ENCODE measurements at places on chromosomes 16 and 17.

- no peak for DNase-seq
These were observed 78.9 kb upstream of the LHX1 start for GRCh38 chr17:36858119-36859002.

DNA sequence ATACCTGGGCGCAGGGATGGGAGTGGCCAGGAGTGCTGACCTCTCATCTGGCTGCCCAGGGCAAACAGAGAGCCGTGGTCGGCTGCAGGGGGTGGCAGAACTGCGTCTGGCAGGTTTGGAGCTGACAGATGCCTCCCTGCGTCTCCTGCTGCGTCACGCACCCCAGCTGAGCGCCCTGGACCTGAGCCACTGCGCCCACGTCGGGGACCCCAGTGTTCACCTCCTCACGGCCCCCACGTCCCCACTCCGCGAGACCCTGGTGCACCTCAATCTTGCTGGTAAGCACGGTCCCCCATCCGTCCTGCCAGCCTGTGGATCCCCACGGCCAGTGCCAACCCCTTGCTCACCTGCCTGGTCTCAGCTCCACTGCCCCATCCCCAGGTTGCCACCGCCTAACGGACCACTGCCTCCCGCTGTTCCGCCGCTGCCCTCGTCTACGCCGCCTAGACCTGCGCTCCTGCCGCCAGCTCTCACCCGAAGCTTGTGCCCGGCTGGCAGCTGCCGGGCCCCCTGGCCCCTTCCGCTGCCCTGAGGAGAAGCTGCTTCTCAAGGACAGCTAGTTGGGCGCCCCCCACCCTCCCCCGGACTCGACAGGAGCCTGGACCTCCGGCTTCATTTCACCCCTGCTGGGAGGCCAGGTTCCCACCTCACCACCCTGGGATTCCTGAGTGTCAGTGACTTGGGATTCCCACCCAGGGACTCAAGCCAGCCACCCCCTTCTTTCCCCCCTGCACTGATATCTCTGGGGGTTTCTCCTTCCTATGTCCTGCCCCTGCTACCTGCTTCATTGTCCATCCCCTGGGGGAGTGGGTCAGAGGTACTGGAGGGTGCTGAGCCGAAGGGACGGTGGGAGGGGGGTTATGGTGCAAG lies 2.0 kb upstream of the ORAI3 start:
- peak; percentile 44 for DNase-seq

- no peak for DNase-seq
These were observed 198.8 kb upstream of the CIBAR2 start for GRCh38 chr16:85310868-85311585.

- no peak for DNase-seq
These were observed 62.8 kb downstream of the RABEP1 start for GRCh38 chr17:5344914-5345313.

GRCh38 chr17:80169784-80170500 lies at the start of gene CARD14:
Gene CARD14 (plus strand): TSS chr17:80170030. CDS start chr17:80181439, 11,409 bp downstream.
- peak; percentile 28 for DNase-seq

- DNase-seq, result no peak
These were observed 12.7 kb upstream of the RASD1 start for GRCh38 chr17:17508646-17509591.

GRCh38 chr17:11278992-11279270 lies 37.9 kb downstream of the SHISA6 start:
- DNase-seq, result peak; percentile 26

DNA sequence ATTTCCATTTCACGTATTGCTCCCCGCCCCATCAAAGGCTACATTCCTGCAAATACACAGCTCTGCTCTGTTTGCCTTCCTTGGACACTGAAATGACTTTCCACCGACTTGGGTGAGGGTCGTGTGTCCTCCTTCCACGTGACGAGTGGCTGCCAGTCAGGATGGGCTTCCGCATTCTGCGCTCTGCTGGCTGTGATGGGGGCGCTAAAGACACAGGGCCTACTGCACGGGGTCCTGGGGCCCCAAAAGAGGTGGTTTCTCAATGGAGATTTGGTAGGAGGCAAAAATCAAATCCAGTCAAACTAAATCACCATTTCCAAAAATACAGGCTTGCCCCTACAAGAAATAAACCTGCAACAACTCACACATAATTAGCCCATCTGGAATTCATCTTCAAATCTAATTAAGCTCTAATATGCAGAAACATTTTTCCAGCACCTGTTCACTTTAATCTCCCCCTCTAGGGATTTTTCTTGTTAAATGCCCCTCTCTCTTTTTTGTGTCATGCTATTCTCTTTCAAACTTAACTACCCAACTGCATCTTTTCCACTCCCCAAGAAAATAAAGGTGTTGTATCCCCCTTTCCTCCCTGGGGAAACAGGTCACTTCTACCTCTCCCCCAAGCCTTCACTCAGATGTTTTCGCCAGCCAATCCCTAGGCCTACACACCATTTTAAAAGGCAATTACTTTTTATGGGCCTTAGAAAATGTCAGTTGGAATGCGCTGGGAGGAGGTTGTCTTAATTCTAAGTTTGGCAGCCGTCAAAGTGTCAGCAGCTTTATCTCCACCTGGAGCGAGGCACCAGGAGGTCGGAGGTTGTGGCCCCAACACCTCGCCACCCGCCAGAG lies 21.9 kb upstream of the FAAP100 start:
- DNase-seq, result peak; percentile 31

- no peak for DNase-seq
These were observed 594.8 kb upstream of the CDH5 start for GRCh38 chr16:65771707-65772106.

DNA sequence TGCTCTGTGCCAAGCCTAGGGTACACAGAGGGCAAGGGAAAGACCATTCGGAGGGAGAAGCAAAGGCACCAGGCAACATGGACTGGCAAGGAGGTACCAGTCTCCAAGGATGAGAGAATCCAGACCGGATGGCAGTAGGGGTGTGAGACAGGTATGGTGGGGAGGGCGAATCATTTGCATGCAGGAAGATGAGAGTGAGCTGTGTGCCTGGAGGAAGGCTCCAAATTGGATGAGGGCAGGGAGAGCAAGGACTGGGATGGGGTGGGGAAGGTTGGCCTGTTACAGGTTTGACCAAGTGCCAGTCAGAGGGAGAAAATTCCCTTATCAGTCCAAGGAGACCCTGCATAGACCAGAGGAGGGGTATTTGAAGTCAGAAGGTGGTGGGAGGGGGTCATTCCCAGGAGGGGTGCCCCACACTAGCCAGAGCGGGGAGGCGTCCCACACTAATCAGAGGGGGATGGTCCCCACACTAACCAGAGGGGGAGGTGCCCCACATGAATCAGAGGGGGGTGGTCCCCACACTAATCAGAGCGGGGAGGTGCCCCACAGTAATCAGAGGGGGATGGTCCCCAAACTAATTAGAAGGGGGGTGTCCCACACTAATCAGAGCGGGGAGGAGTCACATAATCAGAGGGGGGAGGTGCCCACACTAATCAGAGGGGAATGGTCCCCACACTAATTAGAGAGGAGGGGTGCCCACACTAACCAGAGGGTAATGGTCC lies 737 bp downstream of the CANT1 start:
- no peak for DNase-seq

Data from H9 (cell line).